Amniotic epithelial cell (primary cell): ENCODE measurements at places on chromosomes 5 and 9.

GRCh38 chr5:150055326-150056074 is 30.9 kb downstream of the CSF1R start:
- DNase-seq: no peak

DNA sequence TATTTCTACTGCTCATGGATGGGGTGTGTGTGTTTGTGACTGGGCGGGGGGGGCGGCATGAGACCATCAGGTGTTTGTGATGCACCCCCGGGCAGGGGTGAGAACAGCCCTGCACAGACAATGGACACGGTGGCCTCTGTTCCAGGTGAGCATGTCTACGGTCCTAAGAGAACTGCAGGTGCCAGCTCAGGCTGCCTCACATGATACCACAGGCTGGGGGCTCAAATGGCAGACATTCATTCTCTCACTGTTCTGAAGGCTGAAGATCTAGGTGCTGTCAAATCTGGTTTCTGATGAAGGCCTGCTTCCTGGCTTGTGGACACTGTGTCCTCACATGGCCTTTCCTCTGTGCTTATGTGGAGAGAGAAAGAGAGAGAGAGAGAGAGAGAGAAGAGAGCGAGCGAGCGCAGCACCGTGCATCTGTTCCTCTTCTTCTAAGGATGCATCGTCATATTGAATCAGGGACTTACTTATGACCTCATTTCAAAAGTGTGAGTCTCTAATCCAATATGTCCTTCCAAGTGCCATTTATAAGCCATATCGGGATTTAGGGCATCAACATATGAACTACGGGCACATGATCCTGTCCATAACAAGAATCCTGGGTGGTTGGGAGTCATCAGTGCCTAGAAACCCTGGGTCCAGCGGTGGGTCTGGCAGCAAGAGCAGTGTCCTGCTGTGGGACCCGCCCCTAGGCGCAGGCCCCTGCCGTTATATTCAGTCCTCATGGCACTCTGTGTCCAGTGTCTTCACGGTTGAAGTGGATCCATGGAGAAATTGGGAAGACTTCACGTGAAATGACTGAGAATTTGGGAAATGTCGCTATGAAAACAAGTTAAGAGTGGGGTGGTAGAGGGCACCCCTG is 42.5 kb downstream of the NXNL2 start:
- no peak for DNase-seq

GRCh38 chr5:172149073-172149472 is 39.0 kb downstream of the STK10 start:
- peak; percentile 80 for DNase-seq

DNA sequence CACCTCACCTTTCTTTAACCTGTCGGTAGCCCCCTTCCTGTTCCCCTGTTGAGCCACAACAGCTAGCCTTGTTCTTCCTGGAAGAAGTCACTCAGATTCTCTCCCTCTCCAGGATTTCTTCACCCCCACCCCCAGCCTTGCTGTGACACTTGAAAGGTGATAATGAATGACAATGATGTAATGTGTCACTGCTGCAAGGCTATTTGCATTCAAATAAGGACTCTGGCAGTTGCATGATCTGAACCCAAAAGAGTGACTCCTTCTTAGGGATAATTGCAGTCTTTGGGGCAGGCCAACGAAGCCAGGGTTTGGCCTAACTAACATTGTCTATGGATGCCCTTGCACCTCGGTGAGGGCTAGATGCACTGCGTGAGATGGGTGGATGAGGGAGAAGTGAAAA is 154.4 kb upstream of the CLINT1 start:
- no peak for DNase-seq

GRCh38 chr5:107878661-107879060 is 207.9 kb upstream of the EFNA5 start:
- no peak for DNase-seq

DNA sequence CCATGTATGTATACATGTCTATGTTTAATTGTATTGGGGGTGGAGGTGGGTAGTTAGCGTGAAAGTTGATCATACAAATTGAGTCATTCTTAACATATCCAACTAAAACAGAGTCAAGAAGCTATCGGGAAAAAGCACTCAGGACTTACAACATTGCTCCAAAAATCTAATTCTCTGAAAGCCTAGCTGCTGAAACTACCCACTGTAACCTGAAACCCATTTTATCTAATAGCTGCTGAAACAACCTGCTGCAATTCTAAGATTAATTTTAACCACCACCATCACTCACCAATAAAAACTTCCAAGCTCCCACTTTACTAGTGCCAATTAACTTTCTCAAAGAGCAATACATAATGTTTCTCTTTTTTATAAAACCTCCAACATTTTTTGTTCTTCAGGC is 32.2 kb downstream of the KCNV2 start:
- peak; percentile 62 for DNase-seq

GRCh38 chr9:105861972-105862371 is 167.6 kb downstream of the TMEM38B start:
- DNase-seq: no peak

DNA sequence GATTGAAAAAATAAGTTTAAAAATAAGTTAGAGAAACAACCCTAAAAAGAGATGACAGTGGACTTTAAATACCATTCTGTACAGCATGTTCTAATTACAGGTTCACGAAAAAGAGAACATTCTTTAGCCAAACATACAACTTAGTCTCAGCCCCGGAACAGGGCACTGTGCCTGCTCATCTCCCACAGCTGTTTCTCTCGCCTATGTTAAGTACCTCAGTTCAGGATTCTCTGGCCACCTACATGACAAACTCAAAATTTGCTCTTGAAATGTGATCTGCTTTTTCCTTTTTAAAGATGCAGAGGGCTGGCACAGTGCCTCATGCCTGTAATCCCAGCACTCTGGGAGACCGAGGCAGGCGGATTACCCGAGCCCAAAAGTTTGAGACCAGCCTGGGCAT is 52.3 kb downstream of the MYO10 start:
- DNase-seq: no peak

DNA sequence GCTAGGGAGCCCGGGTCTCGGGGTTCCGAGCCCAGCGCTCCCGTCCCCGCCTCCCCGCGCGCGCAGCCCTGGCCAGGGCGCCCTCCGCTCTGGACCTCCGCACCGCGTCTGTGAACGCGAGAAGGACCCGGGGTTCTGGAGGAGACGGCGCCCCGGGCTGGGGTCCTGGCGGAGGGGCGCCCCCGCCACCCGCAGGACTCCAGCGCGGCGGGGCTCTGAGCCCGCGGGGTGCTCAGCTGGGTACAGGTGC is 431 bp downstream of the TMOD1 start:
- DNase-seq: no peak

GRCh38 chr5:17234374-17234773 is 16.9 kb downstream of the BASP1 start:
- DNase-seq: no peak

DNA sequence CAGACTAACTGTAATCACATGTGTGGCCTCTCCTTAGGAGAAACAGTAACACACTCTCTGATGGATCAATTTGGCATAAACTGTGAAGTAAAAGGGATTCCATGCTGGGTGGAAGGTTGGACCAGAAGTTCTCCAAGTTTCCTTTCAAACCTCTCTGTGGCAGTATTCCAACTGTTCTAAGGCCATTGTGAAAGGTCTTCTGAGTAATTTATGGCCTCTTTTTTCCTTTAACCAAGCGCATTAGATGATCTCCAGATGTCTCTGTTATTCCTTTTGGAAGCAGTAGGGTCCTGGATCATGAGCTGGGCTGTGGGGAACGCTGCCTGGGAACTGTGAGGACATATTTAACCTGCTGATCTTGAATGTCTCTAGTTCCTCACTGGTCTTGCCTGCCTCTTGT is 80.6 kb upstream of the IL6ST start:
- peak; percentile 87 for DNase-seq

- DNase-seq: no peak
These were observed 7.6 kb downstream of the RNU6ATAC start for GRCh38 chr9:134156564-134157377.

DNA sequence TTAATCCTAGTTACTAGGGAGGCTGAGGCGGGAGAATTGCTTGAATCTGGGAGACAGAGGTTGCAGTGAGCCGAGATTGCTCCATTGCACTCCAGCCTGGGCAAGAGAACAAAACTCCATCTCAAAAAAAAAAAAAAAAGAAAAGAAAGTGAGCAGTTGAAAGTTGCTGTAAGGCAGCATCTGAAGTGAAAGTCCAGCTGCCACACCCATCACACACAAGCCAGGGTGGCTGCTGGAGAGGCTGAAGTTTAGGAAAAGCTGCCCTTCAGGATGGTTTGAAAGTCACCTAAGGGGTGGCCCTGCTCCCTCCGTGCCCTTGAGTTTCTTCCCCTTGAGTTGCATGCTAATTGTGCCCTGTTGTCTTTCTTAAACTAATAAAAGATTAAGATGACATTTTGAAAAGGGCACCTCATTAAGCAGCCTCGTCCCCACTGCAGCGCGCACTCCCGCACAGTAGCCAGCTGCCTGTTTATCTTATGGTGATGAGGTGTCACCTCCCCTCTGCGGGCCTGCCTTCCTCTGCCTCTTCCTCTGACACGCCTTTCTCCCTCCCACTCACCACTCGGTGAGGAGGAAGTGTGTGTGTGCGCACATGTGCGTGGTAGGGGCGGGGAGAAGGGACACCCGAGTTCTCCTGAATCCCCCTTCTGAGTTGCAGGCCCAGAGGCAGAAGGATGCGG is 104.2 kb upstream of the PANK3 start:
- DNase-seq: no peak

DNA sequence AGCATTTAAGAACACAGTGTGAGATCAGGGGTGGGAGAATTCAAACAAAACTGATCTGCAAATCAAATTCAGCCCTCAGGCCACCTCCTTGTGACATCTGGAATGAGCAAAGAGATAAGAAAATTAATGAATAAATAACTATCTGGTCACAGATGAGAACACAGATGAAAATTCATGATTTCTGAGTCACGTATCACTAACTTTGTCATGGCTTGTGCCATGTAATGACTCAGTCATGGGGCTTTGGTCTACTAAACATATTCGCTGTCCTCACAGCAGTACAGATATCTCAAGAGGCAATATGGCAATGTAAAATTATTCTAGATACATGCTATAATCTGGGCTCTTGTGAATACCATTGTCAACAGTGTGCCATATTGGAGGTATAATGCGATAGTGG is 274.4 kb downstream of the MAN2A1 start:
- peak; percentile 18 for DNase-seq

DNA sequence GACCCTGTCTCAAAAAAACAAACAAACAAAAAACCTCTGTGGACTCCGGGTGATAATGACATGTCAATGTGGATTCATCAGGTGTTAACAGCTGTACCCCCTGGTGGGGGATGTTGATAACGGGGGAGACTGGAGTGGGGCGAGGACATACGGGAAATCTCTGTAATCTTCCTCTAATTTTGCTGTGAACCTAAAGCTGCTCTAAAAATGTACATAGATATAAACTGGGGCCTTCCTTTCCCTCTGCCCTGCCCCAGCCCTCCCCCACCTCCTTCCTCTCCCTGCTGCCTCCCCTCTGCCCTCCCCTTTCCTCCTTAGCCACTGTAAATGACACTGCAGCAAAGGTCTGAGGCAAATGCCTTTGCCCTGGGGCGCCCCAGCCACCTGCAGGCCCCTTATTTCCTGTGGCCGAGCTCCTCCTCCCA is 1.4 kb upstream of the CEL start:
- no peak for DNase-seq

DNA sequence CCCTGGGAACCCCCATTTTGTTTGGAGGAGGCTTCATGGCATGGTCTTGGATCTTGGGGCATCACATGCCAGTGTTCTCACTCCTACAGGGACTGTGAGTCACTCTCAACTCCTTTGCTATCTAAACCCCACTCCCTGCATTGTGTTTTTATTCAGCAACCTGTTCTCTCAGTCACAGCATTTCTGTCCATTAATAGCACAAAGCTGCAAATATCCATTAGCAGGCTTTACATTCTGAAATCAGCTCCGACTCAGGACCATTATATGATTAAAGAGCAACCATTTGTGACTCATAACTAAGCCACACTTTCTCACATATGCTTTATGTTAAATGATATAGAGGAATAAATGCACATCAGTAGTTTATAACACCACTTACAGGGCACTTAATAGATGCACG is 462.1 kb upstream of the BRINP1 start:
- DNase-seq: no peak

DNA sequence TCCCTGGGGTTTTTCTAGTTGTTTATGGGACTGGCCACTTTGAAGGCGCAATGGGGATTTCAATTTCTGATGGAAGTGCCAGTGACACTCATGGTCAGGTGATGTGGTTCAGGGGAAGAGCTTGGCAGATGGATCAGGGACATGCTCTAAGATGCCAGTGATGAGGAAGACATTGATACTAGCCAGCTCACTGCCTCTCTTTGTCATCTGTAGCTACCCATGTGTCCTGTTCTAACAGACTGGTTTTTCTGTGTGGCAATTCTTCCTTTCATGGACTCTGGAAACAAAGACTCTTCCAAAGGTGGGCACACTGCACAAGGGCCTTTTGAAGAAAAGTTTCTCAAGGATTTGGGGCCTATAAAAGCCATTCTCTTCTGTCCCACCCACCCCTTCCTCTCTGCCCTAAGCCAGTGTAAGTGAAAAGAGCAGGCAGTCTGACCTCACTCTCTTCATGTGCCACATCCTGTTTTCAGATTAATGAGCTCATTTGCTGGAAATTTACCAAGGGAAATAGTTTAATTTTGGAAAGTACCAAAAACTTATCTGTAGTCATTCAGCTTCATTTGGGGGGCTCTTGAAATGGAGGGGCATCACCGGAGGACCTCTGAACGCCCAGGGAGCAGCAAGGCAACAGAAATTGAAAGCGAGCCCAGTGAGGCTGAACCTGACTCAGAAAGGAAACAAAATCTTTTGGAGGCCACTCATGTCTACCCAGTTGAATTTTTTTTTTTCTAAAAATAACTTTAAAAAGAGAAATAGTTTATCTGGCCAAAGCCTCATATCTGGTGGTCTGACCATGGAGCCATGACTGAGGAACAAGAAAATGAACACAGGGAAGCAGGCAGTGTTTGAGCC is 4.9 kb upstream of the TRAF1 start:
- DNase-seq: peak; percentile 21

- DNase-seq: no peak
These were observed 52.9 kb downstream of the ARHGAP26 start for GRCh38 chr5:142823126-142823525.

- DNase-seq: peak; percentile 31
These were observed 24.3 kb upstream of the NEURL1B start for GRCh38 chr5:172616730-172617129.

DNA sequence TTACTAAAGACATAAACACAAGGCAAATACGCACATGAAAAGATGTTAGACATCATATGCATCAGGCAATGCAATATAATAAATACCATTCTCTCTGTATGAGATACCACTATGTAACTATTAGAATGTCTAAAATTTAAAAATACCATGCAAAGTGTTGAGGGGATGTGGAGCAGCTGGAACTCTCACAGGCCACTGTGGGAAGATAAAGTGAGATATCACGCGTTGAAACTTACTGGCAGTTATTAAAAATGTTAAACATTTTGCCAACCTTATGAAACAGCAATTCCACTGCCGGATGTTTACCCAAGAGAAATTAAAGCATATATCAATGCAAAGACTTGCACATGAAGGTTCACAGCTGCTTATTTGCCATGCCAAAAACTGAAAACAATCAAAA is 556.7 kb downstream of the LRRC70 start:
- no peak for DNase-seq

GRCh38 chr9:7147121-7148090 is 389.6 kb downstream of the KDM4C start:
- DNase-seq: no peak
